ENCODE measurements at places on chromosomes 1 and 21.

DNA sequence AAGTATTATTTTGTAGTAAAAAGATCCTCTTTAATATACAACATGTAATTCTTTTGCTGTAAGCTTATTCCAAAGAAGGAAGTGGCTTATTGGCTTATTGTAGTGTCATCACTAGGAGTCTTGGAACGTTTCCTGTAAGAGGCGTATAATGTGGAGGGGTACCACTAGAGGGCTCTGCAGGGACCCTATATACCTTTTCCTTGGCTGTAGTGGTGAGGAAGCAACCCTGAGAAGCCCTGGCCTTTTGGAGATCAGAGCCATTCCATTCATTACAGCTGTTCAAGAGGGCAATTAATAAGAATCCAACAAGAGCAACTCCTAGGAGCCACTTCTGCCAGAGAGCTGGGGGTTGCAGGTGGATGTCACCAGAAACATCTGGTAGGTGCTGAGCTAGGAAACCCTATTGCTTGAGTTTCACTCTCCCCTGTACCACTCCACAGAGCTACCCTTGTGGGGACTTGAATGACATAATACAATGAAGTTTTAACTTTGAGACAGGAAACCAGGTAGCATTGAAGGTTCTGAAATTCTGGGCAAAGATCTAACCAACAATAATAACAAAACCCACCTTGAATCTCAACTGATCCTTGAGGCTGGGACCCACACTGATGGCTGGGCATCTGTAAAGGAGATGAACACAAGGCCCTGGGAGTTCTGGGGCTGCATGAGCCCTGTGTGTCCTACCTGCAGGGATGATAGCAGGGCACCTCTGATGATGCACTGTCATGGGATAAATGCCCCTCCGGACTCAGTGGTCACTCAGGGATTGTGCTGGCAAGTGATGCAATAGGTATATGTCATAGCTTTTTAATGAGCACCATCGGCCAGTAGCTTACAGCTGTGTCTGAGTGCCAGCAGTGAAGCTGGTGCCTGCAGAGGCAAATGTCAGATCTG lies 160.2 kb upstream of the COA6 start:
- no peak overlapping the region for H3K27ac ChIP-seq
- H3K4me1 ChIP-seq, result no peaks in the 10 kb centered on the region
- peak; percentile 32 for DNase-seq
- no peaks in the 10 kb centered on the region for H3K36me3 ChIP-seq
- peaks cover 15% of the 10 kb centered on the region for H3K27me3 ChIP-seq
- peak overlapping the region; percentile 31 for H3K4me3 ChIP-seq

DNA sequence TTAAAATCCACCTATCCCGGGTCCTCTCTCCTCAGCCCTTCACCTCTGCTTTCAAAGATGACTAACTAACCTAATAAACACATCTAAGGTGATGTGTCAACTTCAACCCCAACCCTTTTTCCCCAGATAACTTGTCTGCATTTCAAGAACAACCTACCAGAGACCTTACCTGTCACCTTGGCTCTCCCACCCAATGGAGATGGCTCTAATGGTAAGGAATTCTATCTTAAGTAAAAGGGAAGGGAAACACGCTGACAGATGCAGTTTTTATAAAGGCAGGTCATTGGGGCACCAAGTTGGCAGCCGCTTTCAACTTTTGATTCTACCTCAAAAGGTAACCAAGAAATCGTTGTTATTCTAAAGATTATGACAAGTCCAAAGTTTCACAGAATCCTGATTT lies 37.6 kb downstream of the MRPL39 start:
- H3K4me3 ChIP-seq, result no peak overlapping the region
- H3K36me3 ChIP-seq, result no peaks in the 10 kb centered on the region
- peak overlapping the region; percentile 49 for H3K27ac ChIP-seq
- H3K4me1 ChIP-seq, result peaks cover 47% of the 10 kb centered on the region
- no peak for DNase-seq

DNA sequence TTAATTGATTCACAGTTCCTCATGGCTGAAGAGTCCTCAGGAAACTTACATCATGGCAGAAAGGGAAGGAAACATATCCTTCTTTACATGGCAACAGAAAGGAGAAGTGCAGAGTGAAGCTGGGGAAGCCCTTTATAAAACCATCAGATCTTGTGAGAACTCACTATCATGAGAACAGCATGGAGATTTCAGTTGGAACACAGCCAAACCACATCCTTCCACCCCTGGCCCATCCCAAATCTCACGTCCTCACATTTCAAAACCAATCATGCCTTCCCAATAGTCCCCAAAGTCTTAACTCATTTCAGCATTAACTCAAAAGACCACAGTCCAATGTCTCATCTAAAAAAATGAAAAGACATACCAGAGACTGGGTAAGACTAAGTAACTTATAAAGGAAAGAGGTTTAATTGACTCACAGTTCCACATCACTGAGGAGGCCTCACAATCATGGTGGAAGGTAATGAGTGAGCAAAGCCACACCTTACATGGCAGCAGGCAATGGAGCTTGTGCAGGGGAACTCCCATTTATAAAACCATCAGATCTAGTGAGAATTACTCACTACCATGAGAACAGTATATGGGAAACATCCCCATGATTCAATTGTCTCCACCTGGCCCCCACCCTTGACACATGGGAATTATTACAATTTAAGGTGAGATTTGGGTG lies 105.2 kb downstream of the MRPL39 start:
- no peak overlapping the region for H3K27ac ChIP-seq
- no peak for DNase-seq
- peaks cover 1% of the 10 kb centered on the region for H3K27me3 ChIP-seq
- H3K4me1 ChIP-seq, result peaks cover 3% of the 10 kb centered on the region

DNA sequence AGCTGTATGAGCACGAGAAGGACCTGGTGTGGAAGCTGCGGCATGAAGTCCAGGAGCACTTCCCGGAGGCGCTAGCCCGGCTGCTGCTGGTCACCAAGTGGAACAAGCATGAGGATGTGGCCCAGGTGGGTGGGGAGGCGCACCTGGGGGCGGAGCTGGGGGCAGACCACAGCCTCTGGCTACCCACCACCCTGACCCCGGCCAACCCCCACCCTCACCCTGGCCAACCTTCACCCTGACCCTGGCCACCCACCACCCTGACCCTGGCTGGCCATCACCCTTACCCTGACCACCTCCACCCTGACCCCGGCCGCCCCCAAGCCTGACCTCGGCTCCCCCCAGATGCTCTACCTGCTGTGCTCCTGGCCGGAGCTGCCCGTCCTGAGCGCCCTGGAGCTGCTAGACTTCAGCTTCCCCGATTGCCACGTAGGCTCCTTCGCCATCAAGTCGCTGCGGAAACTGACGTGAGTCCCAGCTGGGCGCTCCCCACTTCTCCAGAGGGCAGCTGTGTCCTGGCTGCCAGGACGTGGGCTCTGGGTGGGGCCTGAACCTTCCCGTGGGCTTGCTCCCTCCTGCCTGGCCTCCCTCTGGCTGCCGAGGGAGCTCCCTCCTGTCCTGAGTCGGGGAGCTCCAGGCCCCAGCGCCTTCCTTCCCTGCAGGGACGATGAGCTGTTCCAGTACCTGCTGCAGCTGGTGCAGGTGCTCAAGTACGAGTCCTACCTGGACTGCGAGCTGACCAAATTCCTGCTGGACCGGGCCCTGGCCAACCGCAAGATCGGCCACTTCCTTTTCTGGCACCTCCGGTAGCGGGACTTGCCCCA lies 69.5 kb downstream of the PIK3CD start:
- H3K27me3 ChIP-seq, result peaks cover 7% of the 10 kb centered on the region
- peak overlapping the region; percentile 49 for H3K27ac ChIP-seq
- H3K4me1 ChIP-seq, result peaks cover 49% of the 10 kb centered on the region
- no peak overlapping the region for H3K4me3 ChIP-seq

GRCh38 chr1:108831225-108831624 lies 25.7 kb downstream of the AKNAD1 start:
- H3K27ac ChIP-seq, result no peak overlapping the region
- DNase-seq, result peak; percentile 16
- H3K4me1 ChIP-seq, result peaks cover 15% of the 10 kb centered on the region
- H3K27me3 ChIP-seq, result no peaks in the 10 kb centered on the region
- H3K4me3 ChIP-seq, result no peak overlapping the region
- H3K36me3 ChIP-seq, result no peaks in the 10 kb centered on the region

- DNase-seq, result peak; percentile 47
- peaks cover 3% of the 10 kb centered on the region for H3K27me3 ChIP-seq
- no peak overlapping the region for H3K4me3 ChIP-seq
- H3K27ac ChIP-seq, result no peak overlapping the region
- peaks cover 3% of the 10 kb centered on the region for H3K36me3 ChIP-seq
- peaks cover 34% of the 10 kb centered on the region for H3K4me1 ChIP-seq
These were observed 40.0 kb downstream of the RCAN1 start for GRCh38 chr21:34574601-34575529.

GRCh38 chr1:218991089-218991488 lies 182.6 kb upstream of the LYPLAL1 start:
- H3K27me3 ChIP-seq, result no peaks in the 10 kb centered on the region
- no peak for DNase-seq
- no peak overlapping the region for H3K27ac ChIP-seq
- H3K4me3 ChIP-seq, result no peak overlapping the region
- H3K4me1 ChIP-seq, result no peaks in the 10 kb centered on the region
- H3K36me3 ChIP-seq, result no peaks in the 10 kb centered on the region

DNA sequence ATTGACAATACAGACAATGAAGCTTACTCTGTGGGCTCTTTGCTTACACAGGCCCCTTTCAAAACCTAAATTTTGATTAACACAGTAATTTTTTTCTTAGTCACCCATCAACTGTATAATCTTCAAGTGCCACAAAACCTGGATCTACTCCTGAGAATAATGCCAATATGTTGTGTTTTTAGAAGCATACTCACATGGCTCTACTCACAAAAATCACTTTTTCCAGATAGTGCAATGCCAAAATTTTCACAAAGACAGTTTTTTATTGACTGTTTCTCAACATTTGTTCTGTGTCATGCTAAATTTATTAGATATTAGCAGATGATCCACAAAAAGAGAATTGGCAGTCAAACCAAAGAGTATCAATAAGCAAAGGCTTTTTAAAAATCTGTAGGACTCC lies 493.7 kb upstream of the C1orf87 start:
- H3K27me3 ChIP-seq, result no peaks in the 10 kb centered on the region
- no peak overlapping the region for H3K4me3 ChIP-seq

GRCh38 chr1:242546441-242546840 lies 21.9 kb upstream of the PLD5 start:
- no peaks in the 10 kb centered on the region for H3K4me1 ChIP-seq
- no peak overlapping the region for H3K27ac ChIP-seq
- H3K4me3 ChIP-seq, result no peak overlapping the region
- no peak for DNase-seq
- H3K36me3 ChIP-seq, result no peaks in the 10 kb centered on the region

DNA sequence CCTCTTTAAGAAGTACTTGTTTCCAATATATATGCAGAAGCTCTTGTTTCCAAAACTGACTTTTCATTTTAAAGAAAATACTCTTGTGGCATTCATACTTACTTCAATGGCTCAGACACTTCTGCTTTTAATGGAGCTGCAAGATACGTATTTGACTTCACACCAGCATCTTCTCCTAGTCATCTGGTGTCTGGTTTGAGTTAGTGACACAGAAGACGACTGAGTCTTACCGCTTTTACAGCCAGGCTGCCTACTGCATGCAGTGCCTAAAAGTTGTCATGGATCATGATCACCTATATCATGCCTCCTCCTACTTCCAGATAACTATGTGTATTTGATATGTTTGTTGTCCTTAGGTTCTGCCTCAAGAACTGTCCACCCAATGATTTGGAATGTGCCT lies 185.9 kb downstream of the TPR start:
- H3K36me3 ChIP-seq, result peaks cover 3% of the 10 kb centered on the region
- no peak overlapping the region for H3K27ac ChIP-seq
- no peaks in the 10 kb centered on the region for H3K27me3 ChIP-seq
- H3K4me1 ChIP-seq, result no peaks in the 10 kb centered on the region
- no peak overlapping the region for H3K4me3 ChIP-seq
- no peak for DNase-seq

DNA sequence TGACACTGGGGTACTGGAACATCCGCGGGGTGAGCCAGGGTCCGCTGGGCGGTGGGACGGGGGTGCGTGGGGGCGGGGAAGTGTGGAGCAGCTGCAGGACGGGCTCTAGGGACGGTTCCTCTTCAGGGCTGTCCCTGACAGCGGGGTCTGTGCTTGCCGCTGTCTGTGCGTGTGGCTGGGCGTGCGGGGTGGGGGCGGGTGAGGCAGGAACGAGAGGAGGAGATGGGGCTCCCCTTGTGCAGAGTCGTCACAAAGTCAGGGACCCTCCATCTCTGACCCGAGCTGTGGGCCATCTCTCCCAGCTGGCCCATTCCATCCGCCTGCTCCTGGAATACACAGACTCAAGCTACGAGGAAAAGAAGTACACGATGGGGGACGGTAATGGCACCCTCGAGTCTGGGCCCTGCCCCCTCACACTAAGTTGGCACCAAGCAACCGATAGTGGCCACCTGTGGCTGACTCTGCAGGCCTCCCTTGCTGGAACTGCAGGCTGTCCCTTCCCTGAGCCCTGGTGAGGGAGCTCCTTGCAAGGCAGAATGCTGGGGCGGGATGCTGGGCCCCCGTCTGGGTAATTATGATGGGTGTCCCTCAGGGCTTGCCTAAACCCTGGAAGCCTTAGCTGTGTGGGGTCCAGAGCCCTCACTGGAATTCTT lies 392 bp downstream of the GSTM2 start:
- H3K4me1 ChIP-seq, result peaks cover 24% of the 10 kb centered on the region
- peaks cover 7% of the 10 kb centered on the region for H3K36me3 ChIP-seq
- H3K27me3 ChIP-seq, result peaks cover 3% of the 10 kb centered on the region
- peak overlapping the region; percentile 5 for H3K27ac ChIP-seq
- no peak for DNase-seq

DNA sequence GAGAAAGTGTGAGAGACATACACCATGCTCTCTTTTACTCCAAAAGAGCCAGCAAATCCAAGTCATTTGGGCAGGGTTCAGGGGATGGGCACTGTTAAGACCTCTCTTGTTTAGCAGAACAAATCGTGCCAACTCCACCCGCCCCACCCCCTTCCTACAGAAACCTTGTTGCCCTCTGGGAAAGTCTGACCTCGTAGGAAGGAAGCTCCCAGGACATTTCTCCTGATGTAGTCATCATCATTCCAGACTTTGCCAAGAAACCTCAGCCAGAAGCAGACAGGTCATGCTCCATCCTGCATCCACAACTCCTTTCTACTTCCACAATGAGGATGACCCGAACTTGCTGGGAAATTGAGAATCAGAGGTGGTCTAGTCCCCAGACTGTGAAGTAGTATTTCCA lies 57.7 kb downstream of the UBE2T start:
- no peak for DNase-seq
- H3K27ac ChIP-seq, result no peak overlapping the region

DNA sequence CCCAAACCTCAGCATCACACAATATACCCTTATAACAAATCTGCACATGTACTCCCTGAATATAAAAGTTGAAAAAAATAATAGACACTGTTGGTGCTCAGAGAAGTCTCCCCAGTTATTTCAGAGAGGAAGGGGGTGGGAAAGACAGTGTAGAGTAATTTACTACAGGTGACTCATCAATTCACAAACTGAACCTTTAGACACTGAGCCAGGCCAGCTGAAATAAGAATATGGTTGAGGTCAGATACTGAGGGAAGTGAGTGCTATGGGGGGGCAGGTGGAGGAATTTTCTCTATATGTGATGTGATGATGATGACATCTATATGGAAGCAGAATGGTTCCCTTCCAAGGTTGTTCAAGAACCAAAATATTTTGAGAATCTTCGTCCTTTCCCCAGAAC lies 50.1 kb downstream of the MRPL39 start:
- H3K27me3 ChIP-seq, result peaks cover 4% of the 10 kb centered on the region
- no peak for DNase-seq
- H3K4me1 ChIP-seq, result peaks cover 22% of the 10 kb centered on the region
- H3K4me3 ChIP-seq, result no peak overlapping the region

All from immature natural killer cell (primary cell).